ENCODE measurements at places on chromosomes 5 and 9.
A peak's percentile ranks its signal among the peaks of the same experiment; 100 is the strongest.

- DNase-seq: no peak
These were observed 385.2 kb downstream of the FAM170A start for GRCh38 chr5:120014535-120014934.

DNA sequence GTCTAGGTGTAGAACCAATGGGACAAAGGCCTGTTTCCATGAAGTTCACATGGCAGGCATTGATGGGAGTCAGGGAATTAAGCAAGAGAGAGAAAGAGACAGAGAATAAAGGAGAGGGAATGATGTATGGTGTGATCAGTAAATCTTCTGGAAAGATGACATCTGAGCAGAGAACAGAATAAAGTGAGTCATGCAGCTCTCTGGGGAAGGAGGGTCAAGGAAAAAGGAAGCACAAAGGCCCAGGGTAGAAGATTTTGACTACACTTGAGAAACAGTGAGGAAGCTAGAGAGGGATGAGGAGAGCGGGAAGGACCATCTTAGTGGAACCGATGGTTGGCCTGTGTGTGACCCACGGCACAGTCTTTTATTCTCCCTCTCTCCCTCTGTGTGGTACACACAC lies 425.9 kb downstream of the SPOCK1 start:
- DNase-seq: peak; percentile 10

DNA sequence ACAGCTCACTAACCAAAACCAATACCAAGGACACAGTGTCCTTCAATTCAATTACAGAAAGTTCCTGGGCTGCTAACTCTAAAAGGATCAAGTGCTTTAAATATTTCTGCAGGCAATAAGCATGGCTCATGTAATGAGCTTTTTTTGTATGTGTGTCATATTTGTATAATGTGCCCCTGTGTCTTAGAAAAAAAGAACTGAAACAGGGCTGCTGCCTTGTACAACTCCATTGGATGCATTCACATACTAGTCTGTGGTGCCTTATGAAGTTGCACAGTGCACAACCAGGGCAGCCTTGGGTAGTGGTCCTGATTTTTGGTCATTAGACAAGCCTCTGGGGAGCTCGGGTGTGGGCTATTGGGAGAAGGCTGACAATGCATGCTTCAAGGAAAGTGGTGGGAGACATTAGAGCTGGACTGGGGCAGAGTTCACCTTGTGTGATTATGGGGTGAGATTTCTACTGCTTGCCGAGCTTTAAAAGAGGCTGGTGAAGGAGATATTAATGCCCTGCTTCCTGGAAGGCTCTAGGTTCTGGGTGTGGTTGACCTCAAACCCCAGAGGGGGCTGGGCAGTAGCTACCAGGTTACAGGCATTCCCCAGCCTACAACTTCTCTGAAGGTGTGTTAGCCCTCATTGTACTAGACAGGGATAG lies 3.6 kb upstream of the CPEB4 start:
- no peak for DNase-seq

DNA sequence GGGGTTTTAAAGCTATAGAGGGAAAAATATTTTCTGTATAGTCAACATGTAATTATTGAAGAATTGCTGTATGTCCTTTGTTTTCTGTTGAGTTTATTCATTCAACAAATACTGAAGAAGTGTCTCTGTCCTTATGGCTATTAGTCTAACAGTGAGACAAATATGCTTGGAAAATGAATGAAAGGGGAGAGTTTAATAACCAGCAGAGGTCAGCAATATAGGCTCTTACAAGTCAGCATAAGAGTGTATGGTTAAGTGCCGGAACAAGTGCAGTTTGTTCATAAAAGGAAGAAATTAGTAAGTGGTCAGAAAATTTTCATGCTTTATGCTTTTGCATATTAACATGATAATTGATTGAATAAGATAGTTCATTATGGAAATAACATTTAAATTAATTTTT lies 3.6 kb downstream of the SCAMP1 start:
- DNase-seq: no peak

- DNase-seq: no peak
These were observed 88.8 kb downstream of the CARTPT start for GRCh38 chr5:71807909-71808308.

GRCh38 chr5:126208691-126209090 lies 214.5 kb upstream of the GRAMD2B start:
- DNase-seq: no peak

DNA sequence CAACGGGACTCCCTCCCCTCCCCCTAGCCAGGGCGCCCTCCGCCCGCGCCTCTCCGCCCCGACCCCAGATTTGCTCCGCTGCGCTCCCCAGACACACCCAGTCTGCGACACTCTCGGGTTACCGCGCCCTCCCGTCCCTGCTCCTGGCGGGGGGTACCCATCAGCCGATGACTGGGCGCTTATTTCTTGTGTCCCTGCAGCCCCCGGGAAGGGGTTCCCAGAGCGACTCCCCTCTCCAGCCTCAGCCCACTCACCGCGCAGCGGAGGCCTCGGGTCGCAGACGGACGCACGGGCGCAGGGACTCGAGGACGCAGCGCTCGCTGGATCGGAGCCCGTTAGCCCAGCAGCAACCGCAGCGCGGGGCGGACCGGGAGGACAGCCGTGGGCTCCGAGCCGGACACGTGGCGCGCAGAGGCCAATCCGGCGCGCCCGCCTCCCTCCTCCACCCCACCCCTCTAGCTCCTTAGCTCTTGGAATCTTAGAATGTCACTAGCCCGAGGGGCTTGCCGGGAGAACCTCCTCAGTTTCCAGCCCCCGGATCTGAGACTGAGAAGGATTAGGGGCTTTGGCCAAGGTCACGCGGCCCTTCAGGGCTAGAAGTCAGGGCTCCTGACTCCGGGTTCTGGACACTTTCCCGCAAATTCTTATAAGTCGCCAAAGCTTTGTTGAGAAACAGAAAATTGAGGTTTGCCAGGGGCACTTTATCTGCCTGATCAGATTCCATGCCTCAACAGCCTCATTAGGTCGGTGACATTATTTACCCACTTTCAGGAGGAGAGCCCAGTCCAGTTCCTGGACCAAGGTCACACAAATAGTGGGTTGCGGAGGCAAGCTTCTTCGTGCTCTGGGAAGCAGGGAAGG lies at the start of gene ANXA6:
ANXA6 (minus strand) TSS at position 354 of the 861 bp plus-strand sequence. CDS start 9,878 bp downstream, outside the sequence.
- peak; percentile 92 for DNase-seq

DNA sequence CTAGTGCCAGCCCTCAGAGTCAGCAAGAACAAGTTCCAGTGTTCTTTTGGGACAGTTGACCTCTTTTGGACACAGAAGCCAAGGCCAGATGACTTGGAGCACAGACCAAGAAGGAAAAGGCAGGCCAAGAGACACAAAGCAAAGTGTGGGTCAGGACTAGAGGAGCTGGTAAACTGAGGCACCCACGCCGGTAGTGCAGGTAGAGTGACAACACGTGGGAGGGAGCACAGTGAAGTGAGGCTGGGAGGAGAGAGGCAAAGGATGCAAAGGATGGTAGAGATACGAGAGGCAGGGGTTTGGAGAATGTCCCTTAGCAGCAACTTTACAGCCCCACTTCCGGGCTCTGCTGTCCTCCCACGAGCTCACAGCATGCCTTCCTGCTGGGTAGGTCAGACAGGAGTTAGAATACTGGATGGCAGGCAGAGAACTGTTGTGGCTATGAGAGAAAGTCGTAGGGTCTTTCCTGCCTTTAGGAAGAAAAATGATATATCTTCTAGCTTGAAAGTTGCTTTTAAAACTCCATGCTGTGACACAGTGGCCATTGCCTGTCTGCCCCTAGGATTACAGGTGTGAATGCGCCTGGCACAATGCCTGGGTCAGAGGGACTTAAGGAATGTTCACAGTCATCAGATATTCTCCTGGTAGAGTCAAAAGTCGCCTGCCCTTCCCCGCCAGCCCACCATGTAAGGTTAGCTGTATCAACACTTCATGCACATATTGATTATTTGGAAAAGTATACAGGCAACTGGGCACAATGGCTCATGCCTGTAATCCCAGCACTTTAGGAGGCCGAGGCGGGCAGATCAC lies 97.9 kb downstream of the PDE8B start:
- no peak for DNase-seq

All from HTR-8/SVneo (cell line).